Activated naive CD8-positive, alpha-beta T cell treated with anti-CD3 and anti-CD28 coated beads for 36 hours (primary cell): ENCODE measurements at places on chromosomes 11 and 22. TPM values are rescaled to one million over a fixed set of nuclear protein-coding genes. Genes with fewer than 3 reads are reported as not detected.

The LRRC10B gene
- not detected for total RNA-seq

- H3K27ac ChIP-seq = no peak overlapping the region
- DNase-seq = peak; percentile 68
- H3K27me3 ChIP-seq = no peaks in the 10 kb centered on the region
- H3K4me1 ChIP-seq = no peaks in the 10 kb centered on the region
- H3K4me3 ChIP-seq = no peak overlapping the region
- no peaks in the 10 kb centered on the region for H3K36me3 ChIP-seq
Measured at GRCh38 chr22:22710719-22711531, 66.5 kb downstream of the GGTLC2 start.

- no peaks in the 10 kb centered on the region for H3K36me3 ChIP-seq
- H3K27me3 ChIP-seq = no peaks in the 10 kb centered on the region
- peaks cover 5% of the 10 kb centered on the region for H3K4me1 ChIP-seq
- no peak overlapping the region for H3K4me3 ChIP-seq
- no peak overlapping the region for H3K27ac ChIP-seq
Measured at GRCh38 chr11:111585371-111585770, 16.9 kb upstream of the SIK2 start.

- H3K27me3 ChIP-seq = no peaks in the 10 kb centered on the region
- peaks cover 7% of the 10 kb centered on the region for H3K4me1 ChIP-seq
- no peak overlapping the region for H3K4me3 ChIP-seq
- H3K36me3 ChIP-seq = peaks cover 40% of the 10 kb centered on the region
Measured at GRCh38 chr11:76023236-76024068, 182.8 kb downstream of the WNT11 start.
